ENCODE measurements at places on chromosomes 16 and 17.

DNA sequence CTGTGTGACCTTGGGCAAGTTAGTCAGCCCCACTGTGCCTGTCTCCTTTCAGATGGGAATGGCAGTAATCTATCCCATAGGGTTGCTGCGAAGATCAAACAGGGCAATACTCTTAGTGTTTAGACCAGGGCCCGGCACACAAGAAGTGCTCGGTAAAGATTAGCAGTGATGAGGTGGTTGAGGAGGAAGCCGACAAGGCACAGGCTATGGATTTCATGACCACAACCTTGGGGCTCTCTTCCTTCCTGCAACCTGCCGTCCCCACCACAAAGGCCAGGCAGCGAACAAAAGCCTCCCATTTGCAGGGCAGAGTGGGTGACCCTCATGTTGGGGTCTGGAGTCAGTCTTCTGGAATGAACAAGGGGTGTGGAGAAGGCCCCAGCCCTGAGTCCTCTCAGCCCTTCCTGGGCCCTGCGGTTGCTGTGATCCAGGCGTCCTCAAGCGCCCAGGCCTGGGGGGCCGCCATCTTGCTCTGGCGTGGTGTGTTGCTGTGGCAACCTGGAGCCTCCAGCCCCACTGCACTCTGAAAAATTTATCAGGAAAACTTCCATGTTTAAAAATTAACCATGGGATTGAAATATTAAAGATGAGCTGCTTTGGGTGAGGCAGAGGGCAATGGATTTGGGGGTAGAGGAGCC is 9.8 kb downstream of the ADAM11 start:
- DNase-seq = no peak

DNA sequence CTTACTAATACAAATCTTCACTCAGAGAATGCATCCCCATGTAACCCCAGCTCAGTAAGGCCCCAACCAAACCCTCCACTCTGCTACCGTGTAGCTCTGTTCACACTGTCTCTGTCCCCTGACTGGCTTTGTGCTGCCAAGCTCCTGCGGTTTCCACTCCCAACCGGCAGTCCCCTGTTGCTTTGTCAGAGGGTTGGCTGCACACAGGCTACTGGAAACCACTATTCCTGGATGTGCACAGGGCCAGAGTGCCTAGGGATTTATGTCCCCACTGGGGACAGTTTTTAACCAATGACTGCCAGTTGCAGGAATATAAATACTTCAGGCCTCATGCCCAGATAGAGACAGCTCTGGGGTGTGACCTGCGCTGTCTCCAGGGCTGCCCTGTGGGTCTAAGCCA is 157.1 kb upstream of the C16orf82 start:
- no peak for DNase-seq

- DNase-seq = no peak
These were observed 12.5 kb upstream of the ATP2A3 start for GRCh38 chr17:3976675-3977171.

GRCh38 chr16:48247311-48247710 is at the start of gene ABCC11:
Gene ABCC11 (minus strand): TSS chr16:48247539. CDS start chr16:48231921, 15,618 bp downstream.
- no peak for DNase-seq

DNA sequence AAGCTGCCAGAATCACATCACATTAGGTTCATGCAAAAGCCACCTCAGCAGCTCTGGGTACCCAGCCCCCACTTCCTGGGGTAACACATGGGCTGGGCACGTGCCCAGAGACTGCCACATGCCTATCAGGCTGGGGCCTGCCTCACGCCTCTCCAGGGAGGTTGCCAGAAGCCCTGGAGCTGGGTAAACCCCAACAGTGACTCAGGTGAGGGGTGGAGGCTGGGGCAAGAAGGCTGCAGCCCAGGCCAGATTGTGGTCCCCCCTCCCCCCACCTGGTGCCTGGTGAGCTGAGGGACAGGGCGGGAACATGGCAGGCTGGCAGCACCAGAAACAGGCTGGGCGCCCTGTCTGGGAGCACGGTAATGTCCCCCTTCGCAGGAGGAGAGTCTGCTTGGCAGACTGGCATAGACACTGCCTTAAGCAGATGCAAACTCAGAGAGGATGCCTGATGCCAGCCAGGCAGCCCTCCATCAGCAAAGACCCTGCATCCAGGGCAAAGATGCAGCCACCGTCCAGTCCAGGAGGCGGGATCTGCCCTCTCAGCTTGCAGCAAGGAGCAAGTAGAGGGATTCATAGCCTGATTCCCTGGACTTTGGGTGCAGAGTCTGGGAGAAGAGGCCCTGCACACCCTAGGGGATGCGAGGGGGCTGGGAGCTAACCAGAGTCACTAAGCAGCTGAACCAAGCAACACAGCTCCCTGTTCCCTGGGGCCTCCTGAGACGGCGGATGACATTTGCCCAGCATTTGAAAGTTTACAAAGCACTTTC is 28.8 kb downstream of the NGFR start:
- no peak for DNase-seq

DNA sequence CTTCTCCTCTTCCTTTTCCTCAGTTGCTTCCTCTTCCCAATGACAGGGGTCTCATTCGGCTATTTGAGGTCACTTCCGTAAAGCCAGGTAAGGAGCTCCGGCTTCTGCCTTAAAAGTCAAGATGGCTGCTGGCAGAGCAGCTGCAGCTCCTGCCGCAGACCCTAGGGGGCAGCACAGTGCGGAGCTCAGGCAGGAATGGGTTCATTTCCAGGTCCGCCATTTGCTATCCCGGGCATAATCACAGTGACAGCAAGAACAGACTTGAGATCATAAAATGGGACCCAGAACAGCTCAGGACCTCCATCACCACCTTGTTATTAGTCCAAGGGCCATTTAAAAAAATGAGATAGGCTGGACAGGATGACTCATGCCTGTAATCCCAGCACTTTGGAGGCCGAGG is 199.5 kb downstream of the ZNF18 start:
- no peak for DNase-seq

DNA sequence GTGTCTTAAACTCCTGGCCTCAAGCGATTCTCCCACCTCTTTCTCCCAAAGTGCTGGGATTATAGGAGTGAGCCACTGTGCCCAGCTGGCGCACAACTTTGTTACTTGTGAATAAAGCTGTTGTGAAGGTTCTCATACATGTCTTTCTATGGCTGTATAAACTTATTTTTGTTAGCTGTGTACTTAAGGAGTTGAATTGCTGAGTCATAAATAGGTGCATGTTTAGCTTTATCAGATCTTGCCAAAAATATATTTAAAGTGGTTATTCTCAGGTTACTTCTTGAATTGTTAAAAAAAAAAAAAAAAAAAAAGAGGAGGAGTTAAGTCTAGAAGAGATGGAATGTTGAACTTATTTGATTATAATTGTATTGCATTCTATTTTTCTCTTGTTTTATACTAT is 47.6 kb upstream of the IRX3 start:
- DNase-seq = no peak

DNA sequence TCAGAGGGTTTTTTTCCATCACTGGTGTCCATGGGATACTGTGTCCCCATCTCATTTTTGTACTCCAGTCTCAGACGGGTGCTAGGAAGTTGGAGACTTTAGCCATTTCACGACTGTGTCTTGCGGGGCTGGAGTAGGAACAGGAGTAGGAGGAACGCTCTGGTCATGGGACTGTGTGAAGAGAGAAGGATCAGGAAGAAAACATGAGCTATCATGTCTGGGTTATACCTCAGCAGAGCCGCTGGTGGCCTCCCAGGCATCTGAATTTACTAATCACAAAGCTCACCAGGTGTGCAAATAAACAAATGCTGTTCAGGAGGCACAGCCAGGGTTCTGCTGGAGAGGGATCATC is 225.4 kb downstream of the SEC14L1 start:
- DNase-seq = no peak

DNA sequence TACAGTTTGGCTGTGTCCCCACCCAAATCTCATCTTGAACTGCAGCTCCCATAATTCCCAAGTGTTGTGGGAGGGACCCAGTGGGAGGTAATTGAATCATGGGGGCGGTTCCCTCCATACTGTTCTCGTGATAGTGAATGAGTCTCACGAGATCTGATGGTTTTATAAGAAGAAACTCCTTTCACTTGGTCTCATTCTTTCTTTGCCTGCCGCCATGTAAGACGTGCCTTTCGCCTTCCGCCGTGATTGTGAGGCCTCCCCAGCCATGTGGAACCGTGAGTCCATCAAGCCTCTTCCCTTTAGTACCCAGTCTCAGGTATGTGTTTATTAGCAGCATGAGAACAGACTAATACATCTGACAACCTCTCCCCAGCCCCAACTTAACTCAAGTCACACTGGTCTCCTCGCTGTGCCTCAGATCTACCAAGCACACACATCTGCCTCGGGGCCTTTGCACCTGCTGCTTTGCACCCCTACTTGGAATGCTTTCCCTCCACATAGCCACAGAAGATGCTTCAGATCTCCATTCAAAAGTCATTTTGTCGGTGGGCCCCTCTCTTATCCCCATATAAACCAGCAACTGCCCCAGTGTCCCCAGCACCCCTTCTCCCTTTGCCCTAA is 74.4 kb downstream of the RPH3AL start:
- no peak for DNase-seq

Measured in T follicular helper cell (primary cell).